ENCODE measurements at places on chromosomes 5 and 9. TPM values are rescaled to one million over a fixed set of nuclear protein-coding genes. Genes with fewer than 3 reads are reported as not detected.

GRCh38 chr5:151812757-151813309 lies 41.1 kb downstream of the G3BP1 start:
- DNase-seq: no peak

GRCh38 chr9:518540-518939 lies 303.9 kb downstream of the DOCK8 start:
- DNase-seq: no peak

DNA sequence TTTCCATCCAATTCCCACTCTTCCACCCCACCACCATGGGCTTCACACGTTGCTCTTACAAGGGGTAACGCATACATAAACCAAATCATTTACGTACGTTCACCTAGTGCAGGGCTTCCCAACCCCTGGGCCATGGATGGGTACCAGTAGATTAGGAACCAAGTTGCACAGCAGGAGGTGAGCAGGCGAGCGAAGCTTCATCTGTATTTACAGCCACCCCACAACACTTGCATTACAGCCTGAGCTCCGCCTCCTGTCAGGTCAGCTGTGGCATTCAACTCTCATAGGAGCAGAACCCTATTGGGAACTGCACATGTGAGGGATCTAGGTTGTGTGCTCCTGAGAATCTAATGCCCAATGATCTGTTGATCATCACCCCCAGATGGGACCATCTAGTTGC lies 82.3 kb downstream of the CEMIP2 start:
- no peak for DNase-seq

- DNase-seq: peak; percentile 43
Observed at GRCh38 chr5:17670353-17670752, 36.1 kb downstream of the TAF11L14 start.

MCTP1 gene
- 1.0 TPM for total RNA-seq

DNA sequence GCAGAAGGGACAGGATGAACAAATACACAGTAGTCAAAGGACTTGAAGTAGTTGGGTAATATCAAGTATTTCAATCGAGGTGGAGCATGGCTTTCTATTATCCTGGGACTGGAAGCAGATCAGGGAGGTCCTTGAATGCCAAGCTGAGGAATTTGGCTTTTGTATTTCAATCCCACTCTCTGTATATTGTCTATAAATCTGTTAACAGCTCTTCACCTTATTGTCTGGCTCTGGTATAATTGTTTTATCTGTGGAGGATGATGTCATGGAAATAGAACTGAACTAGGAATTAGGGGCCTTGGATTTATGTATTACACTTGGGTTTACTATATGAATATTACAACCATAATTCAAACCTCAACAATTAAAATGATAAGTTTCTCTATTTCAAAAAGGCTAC lies 6.3 kb upstream of the ADAMTSL1 start:
- DNase-seq: no peak

DNA sequence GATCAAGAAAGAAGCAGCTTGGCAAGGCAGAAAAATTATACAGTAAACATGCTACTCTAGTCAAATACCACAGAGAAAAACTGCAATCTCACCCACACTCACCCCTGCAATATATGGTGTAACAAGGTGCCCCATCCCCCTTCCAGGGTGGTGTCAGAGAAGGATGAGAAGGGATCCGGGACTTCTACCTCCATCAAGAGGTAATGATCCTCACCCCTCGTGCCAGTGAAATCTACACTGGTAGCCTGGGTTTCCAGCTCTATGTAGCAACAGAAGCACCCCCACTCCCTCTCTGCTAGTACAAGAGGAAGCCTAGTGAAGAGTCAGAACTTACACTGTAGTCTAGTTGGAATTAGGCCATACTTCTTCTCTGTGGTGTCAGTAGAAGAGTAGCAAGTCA lies 18.9 kb downstream of the SLCO4C1 start:
- no peak for DNase-seq

C5orf58 gene
- total RNA-seq: 4.3 TPM

BARX1 gene
- total RNA-seq: 79.7 TPM

- peak; percentile 93 for DNase-seq
Observed at GRCh38 chr5:181223729-181224389, 778 bp downstream of the TRIM41 start.

DNA sequence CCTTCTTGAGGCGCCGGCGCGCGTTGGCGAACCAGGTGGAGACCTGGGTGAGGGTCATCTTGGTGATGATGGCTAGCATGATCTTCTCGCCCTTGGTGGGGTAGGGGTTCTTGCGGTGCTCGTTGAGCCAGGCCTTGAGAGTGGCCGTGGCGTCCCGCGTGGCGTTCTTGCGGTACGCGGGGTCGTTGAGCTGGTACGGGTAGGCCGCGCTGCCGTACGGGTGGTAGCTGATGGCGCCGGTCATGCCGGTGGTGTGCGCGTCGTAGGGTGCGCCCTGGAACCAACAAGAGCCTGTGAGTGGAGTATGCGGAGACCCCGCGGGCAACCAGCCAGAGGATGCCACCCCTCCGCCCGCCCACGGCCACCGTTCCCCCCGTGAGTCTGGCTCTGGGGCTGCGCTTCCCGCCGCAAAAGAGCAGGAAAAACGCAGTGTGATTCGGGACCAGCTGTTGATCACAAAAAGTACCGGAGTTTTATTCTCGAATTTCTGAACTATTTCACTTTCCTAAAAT lies 1.9 kb downstream of the IRX2 start:
- DNase-seq: peak; percentile 64

F2R gene
- total RNA-seq: 17.1 TPM

FGFR4 gene
- 105 TPM for total RNA-seq

DNA sequence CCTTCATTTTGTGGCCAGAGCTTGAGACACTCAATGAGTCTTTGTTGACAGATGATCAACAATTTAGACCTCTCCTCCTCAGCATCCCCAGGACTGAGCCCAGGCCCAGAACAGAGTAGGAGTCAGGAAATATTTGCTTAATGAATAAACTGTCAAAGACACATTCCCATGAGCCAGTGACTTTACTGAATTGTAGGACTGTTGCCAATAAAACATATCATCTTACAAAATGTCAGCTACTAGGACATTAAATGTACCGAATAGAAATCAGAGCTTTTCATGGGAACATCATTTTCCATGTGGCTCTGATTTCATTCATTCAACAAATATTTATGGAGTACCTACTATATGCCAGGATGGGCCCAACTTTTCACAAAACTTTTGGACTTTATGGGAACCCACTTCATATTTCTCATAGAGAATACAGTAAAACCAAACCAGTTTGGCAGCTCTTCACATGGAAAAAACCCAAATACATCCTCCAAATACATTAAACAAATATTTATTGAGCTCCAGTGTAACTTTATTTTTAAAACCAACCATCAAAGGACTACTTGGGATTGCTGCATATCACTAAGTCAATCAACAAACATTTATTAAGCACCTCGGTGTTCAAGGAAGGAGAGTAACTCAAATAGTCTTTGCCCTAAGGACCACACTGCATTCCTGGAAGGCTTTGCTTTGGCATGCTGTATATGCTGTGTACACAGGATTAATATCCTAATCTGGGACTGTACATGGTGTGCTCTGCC lies 11.4 kb downstream of the VDAC1 start:
- no peak for DNase-seq

GRCh38 chr5:42015681-42016080 lies 90.6 kb downstream of the FBXO4 start:
- DNase-seq: no peak

DNA sequence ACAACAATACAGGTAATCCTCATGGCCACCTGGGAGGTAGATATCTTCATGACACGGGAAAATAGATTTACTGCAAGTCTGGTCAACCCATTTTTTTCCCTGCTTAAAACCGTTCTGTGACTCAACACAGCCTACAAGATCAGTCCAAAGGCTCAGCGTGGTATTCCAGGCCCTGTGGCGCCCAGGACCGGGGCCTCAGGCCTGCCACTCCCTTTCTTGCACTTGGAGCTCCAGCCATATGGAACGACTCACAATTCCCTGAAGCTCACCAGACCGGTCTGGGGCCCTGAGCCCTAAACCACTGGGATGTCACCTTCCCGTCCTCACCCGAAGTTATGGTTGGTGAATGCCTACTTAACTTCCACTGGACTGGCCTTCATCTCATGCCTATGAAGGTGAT lies 6.5 kb upstream of the MLANA start:
- no peak for DNase-seq

DNA sequence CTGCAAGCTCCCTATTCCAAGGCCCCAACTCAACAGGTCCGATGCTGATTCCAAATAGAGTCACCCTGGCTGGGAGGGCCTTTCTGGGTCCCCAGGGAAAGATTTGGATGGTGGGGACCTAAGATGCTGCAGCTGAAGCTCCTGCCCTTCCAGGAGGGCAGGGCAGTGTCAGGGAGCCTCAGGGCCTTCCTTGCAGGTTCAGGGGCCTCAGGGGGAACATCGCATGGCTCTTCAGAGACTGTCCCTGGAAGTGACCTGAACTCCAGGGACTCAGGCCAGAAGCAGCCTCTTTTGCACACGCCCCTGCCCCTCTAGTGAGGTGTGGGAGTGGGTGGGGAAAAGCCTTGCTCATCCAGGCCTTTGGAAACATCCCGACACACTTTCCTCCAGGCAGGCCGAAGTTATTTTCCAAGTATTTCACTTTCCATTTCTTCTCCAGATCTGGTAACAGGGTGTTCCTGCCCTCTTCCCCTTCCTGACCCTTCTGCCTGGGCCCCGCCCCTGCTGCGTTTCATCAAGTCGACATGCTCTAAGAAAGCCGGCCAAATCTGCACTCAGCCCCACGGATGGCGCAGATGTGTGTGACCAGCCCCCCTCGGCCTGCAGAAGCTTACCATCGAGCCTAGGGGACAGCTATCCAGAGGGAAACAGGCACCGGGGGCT lies 159.5 kb downstream of the FGF18 start:
- no peak for DNase-seq

GRCh38 chr9:133917375-133917774 lies 74.7 kb downstream of the VAV2 start:
- no peak for DNase-seq

SPATA31A3 gene
- total RNA-seq: not detected

GRCh38 chr9:136876476-136876875 lies 9.8 kb upstream of the TRAF2 start:
- DNase-seq: no peak

FOXD4L5 gene
- total RNA-seq: not detected

GRCh38 chr9:92324889-92325268 lies 271 bp downstream of the NOL8 start:
- no peak for DNase-seq

PCA3 gene
- total RNA-seq: not detected

STK10 gene
- total RNA-seq: 7.4 TPM

LAMC3 gene
- 91.8 TPM for total RNA-seq

DNA sequence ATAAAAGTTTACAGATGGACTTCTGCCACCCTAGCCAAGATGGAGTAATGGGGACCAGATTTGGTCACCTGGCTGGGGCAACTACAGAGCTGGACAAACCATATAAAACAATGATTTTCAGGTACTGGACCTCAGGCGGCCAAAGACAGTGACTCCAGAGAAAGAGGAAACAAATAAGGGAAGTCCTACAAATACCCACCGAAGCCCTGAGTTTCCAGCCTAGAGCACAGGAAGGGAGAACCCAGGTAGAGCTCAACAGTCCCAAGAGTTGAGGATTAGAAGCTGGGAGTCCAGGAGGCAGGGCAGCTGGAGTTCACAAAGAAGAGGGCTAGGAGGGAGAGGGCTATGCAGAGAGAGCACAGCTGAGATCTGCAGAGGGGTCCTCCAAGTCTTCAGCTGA lies 106.7 kb upstream of the NR5A1 start:
- no peak for DNase-seq
